Tibial nerve (tissue), 4 donors: ENCODE measurements at places on chromosomes 5 and 9. TPM values are rescaled to one million over a fixed set of nuclear protein-coding genes. Genes with fewer than 3 reads are reported as not detected.

GRCh38 chr9:101478444-101478843 lies 42.9 kb upstream of the ALDOB start:
- H3K36me3 ChIP-seq: peaks cover 19% of the 10 kb centered on the region
- H3K27me3 ChIP-seq: no peaks in the 10 kb centered on the region
- no peak for DNase-seq
- H3K4me3 ChIP-seq: no peak overlapping the region

GRCh38 chr5:39800042-39800601 lies 375.3 kb upstream of the DAB2 start:
- H3K4me1 ChIP-seq: no peaks in the 10 kb centered on the region
- no peak for DNase-seq
- H3K27me3 ChIP-seq: no peaks in the 10 kb centered on the region
- no peak overlapping the region for H3K27ac ChIP-seq
- H3K4me3 ChIP-seq: no peak overlapping the region

- H3K27me3 ChIP-seq: no peaks in the 10 kb centered on the region
- no peak for DNase-seq
- H3K36me3 ChIP-seq: no peaks in the 10 kb centered on the region
- no peak overlapping the region for H3K27ac ChIP-seq
- no peak overlapping the region for H3K4me3 ChIP-seq
- H3K4me1 ChIP-seq: no peaks in the 10 kb centered on the region
Observed at GRCh38 chr5:110441035-110441434, 285.4 kb downstream of the TMEM232 start.

DNA sequence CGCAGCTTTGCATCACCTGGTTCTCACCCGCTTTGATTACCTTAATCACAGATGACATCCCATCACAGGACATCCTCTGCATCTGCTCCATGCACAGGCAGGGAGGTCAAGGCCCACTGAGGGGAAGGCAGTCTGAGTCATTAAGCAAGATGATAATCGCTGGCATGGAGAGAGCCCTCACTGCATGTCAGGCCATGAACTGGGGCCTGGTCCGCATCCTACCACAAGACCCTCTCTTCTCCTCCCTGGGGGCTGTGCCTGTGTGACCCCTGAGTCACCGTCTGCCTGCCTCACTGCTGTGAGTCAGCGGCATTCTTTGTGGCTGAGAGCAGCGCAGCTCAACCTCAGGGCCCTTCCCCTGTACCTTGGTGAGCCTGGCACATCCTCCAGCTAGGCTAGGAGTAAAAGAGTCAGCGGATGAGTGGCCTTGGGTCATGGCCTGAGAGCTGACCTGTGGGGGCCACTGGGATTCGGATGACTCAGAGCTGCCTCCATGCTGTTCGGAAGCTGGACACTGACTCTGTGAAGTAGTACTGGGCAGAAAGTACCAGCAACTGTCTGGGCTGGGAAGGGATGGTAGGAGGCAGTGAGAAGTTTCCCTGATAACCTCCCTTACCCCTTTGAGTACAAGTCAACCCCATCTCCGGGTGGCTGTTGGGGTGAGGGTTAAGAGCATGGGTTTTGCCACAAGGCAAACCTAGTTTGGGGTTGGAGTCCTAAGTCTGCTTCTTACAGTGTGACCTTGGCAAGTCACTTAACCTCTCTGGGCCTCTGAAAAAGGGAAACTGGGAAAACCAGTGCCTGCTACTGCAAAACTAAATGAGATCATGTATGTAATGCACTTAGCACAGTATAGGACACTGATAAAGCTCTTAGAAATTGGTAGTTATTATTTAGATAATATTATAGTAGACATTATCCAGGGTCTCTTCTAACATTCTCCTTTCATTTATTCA lies 14.6 kb upstream of the ARSI start:
- no peak overlapping the region for H3K4me3 ChIP-seq
- no peaks in the 10 kb centered on the region for H3K36me3 ChIP-seq
- H3K27ac ChIP-seq: no peak overlapping the region
- peaks cover 3% of the 10 kb centered on the region for H3K4me1 ChIP-seq
- no peaks in the 10 kb centered on the region for H3K27me3 ChIP-seq

GRCh38 chr9:98022447-98022846 lies 34.1 kb upstream of the NANS start:
- no peak overlapping the region for H3K27ac ChIP-seq

- no peak overlapping the region for H3K4me3 ChIP-seq
- H3K36me3 ChIP-seq: peaks cover 2% of the 10 kb centered on the region
- H3K27ac ChIP-seq: no peak overlapping the region
- DNase-seq: no peak
- H3K4me1 ChIP-seq: no peaks in the 10 kb centered on the region
- H3K27me3 ChIP-seq: no peaks in the 10 kb centered on the region
Observed at GRCh38 chr5:133996683-133997252, 8.0 kb downstream of the VDAC1 start.

GRCh38 chr9:137967280-137967953 lies 89.8 kb downstream of the CACNA1B start:
- no peaks in the 10 kb centered on the region for H3K4me1 ChIP-seq
- H3K27ac ChIP-seq: no peak overlapping the region
- no peaks in the 10 kb centered on the region for H3K27me3 ChIP-seq
- no peaks in the 10 kb centered on the region for H3K36me3 ChIP-seq
- no peak for DNase-seq

DNA sequence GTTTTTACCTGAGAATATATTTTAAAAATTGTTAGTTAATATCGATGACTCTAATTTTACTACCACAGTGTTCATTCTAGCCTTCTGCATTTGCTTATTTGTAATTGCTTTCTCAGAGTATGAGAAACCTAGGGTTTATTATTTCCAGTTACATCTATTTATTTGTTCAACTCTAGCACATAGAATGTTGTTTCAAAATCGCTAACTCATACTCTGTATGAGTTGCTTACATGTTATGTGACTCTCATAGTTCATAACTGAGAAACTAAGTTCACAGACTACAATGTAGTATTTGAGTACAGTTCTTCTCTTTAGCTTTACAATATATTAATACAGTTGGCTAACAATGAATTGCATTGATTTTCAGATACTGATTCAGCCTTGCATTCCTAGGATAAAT lies 103.2 kb downstream of the MACROH2A1 start:
- no peaks in the 10 kb centered on the region for H3K4me1 ChIP-seq
- H3K27ac ChIP-seq: no peak overlapping the region
- H3K4me3 ChIP-seq: no peak overlapping the region
- no peaks in the 10 kb centered on the region for H3K27me3 ChIP-seq

DNA sequence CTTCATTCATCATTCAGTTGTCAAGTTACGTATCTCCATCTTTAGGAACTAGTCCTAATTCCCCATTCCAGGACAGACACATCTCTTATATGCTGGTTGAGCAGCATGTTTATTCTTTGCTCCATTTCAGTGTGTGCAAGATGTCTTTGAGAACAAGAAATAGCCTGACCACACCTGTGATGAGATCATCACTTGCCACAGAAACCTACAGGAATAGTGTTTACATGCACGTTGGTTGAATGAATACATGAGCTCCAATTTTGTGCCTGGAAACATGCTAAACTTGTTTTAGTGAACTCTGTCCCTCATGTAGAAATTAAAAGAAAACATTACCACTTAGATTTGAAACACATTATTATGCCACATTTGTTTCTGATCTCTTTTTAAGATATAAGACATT lies 489.1 kb downstream of the CDH18 start:
- DNase-seq: no peak
- H3K36me3 ChIP-seq: no peaks in the 10 kb centered on the region
- H3K4me3 ChIP-seq: no peak overlapping the region
- no peak overlapping the region for H3K27ac ChIP-seq
- H3K27me3 ChIP-seq: no peaks in the 10 kb centered on the region

- no peaks in the 10 kb centered on the region for H3K4me1 ChIP-seq
- no peaks in the 10 kb centered on the region for H3K36me3 ChIP-seq
- DNase-seq: no peak
- no peak overlapping the region for H3K4me3 ChIP-seq
- H3K27me3 ChIP-seq: no peaks in the 10 kb centered on the region
- no peak overlapping the region for H3K27ac ChIP-seq
Observed at GRCh38 chr5:39177631-39177964, 41.8 kb downstream of the FYB1 start.

GRCh38 chr9:112542593-112543292 lies 56.1 kb downstream of the KIAA1958 start:
- no peaks in the 10 kb centered on the region for H3K27me3 ChIP-seq
- H3K4me1 ChIP-seq: no peaks in the 10 kb centered on the region
- H3K27ac ChIP-seq: no peak overlapping the region
- no peaks in the 10 kb centered on the region for H3K36me3 ChIP-seq
- H3K4me3 ChIP-seq: no peak overlapping the region

DNA sequence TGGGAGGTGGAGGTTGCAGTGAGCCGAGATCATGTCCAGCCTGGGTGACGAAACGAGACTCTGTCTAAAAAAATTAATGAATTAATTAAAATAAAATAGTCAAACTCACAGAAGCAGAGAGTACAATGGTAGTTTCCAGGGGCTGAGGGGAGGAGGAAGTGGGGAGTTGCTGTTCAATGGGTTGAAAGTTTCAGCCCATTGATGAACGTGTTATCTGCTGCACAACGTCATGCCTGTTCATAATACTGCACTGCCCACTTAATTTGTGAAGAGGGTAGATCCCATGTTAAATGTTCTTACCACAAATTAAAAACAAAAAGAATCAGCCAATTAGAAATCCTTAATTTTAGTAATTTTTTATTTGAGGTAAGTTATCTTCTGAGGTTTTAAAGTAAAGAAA lies 16.4 kb upstream of the RUFY1 start:
- no peak overlapping the region for H3K27ac ChIP-seq
- DNase-seq: no peak
- H3K4me1 ChIP-seq: no peaks in the 10 kb centered on the region
- H3K36me3 ChIP-seq: no peaks in the 10 kb centered on the region
- H3K4me3 ChIP-seq: no peak overlapping the region
- H3K27me3 ChIP-seq: no peaks in the 10 kb centered on the region

GRCh38 chr5:125236007-125236406 lies 489.6 kb upstream of the ZNF608 start:
- no peaks in the 10 kb centered on the region for H3K36me3 ChIP-seq
- H3K4me3 ChIP-seq: no peak overlapping the region
- no peak overlapping the region for H3K27ac ChIP-seq
- H3K27me3 ChIP-seq: no peaks in the 10 kb centered on the region

- H3K4me3 ChIP-seq: no peak overlapping the region
- peaks cover 14% of the 10 kb centered on the region for H3K4me1 ChIP-seq
- DNase-seq: no peak
- H3K36me3 ChIP-seq: no peaks in the 10 kb centered on the region
- no peak overlapping the region for H3K27ac ChIP-seq
Observed at GRCh38 chr9:99181621-99182020, 40.1 kb downstream of the ALG2 start.

GRCh38 chr9:79744521-79744920 lies 172.8 kb downstream of the TLE4 start:
- H3K27ac ChIP-seq: no peak overlapping the region
- DNase-seq: no peak
- H3K4me3 ChIP-seq: no peak overlapping the region
- no peaks in the 10 kb centered on the region for H3K36me3 ChIP-seq
- H3K4me1 ChIP-seq: no peaks in the 10 kb centered on the region
- H3K27me3 ChIP-seq: no peaks in the 10 kb centered on the region

GRCh38 chr5:148989567-148989966 lies 73.3 kb downstream of the SH3TC2 start:
- H3K27ac ChIP-seq: no peak overlapping the region
- H3K4me3 ChIP-seq: no peak overlapping the region
- no peaks in the 10 kb centered on the region for H3K4me1 ChIP-seq
- H3K36me3 ChIP-seq: no peaks in the 10 kb centered on the region
- H3K27me3 ChIP-seq: no peaks in the 10 kb centered on the region

- H3K27me3 ChIP-seq: no peaks in the 10 kb centered on the region
- H3K36me3 ChIP-seq: no peaks in the 10 kb centered on the region
- peaks cover 33% of the 10 kb centered on the region for H3K4me1 ChIP-seq
- DNase-seq: peak; percentile 12
- no peak overlapping the region for H3K27ac ChIP-seq
- no peak overlapping the region for H3K4me3 ChIP-seq
Observed at GRCh38 chr9:93122721-93123221, 11.3 kb downstream of the NINJ1 start.

DNA sequence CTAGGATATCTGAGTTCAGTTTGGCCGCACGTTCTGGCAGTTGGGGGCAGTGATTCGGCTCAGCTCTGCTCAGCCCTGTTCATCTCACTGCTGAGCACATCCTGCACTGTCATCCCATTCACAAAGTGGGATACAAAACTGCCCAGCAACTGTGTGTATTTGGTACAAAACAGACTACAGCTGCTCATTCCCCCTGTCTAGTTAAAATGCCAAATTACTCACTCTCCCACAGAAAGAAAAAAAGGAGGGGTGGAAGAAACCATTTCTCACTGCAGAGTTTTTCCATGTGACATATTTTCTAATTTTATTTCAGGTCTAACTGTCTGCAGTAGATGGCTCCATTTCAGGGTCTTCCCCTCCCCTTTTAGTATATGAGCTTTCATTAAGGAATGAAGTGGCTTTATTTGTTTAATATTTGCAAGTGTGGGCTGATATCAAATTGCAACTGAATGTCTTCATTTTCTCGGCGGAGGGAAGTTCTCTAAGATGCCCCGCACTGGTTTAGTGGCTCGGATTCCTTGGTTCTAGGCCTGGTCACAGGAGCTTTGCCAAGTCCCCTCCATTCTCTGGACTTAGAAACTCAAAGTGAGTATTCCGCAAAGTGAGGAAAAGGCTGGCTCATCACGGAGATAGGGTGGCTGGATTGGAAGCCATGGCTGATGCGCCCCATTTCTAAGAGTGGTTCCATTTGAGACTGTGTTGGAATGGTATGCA lies 14.7 kb downstream of the COL15A1 start:
- no peak for DNase-seq
- peaks cover 66% of the 10 kb centered on the region for H3K4me1 ChIP-seq
- peak overlapping the region; percentile 2 for H3K4me3 ChIP-seq
- no peaks in the 10 kb centered on the region for H3K27me3 ChIP-seq
- peak overlapping the region; percentile 57 for H3K27ac ChIP-seq

DNA sequence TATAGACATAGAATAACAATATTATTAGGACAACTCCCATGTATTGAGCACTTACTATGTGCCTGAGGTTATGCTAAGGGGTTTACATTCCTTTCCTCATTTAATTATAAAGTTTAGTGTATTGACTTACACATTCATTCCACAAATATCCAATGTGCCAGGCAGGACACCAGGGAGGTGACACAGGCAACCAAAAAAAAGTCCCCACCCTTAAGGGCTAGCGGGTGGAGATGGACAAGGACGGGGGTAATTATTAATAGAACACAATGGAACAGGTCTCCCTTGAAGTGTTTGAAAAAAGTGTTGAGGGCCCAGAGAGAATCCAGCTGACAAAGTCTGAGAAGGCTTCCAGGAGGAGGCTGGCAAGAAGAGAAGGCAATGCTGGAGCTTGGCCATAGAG lies 5.7 kb downstream of the TBC1D2 start:
- peak overlapping the region; percentile 76 for H3K27ac ChIP-seq
- H3K36me3 ChIP-seq: no peaks in the 10 kb centered on the region
- H3K4me3 ChIP-seq: no peak overlapping the region
- DNase-seq: no peak

The GDA gene
- 1.3 TPM for total RNA-seq

The FAF2 gene
- total RNA-seq: 28.4 TPM

The SPAG8 gene
- 3.1 TPM for total RNA-seq

The FRMPD1 gene
- not detected for total RNA-seq

The CARTPT gene
- total RNA-seq: not detected

The PCDHGA12 gene
- total RNA-seq: 7.9 TPM

The MACIR gene
- total RNA-seq: 12.7 TPM

The CDHR2 gene
- not detected for total RNA-seq

The TMOD1 gene
- total RNA-seq: 30.0 TPM

The TNC gene
- 139 TPM for total RNA-seq

The OTP gene
- total RNA-seq: not detected

The FCN2 gene
- 1.9 TPM for total RNA-seq

The PCDH12 gene
- total RNA-seq: 1.0 TPM
